ENCODE measurements at places on chromosomes 3 and 15. TPM values are rescaled to one million over a fixed set of nuclear protein-coding genes. Genes with fewer than 3 reads are reported as not detected.

DNA sequence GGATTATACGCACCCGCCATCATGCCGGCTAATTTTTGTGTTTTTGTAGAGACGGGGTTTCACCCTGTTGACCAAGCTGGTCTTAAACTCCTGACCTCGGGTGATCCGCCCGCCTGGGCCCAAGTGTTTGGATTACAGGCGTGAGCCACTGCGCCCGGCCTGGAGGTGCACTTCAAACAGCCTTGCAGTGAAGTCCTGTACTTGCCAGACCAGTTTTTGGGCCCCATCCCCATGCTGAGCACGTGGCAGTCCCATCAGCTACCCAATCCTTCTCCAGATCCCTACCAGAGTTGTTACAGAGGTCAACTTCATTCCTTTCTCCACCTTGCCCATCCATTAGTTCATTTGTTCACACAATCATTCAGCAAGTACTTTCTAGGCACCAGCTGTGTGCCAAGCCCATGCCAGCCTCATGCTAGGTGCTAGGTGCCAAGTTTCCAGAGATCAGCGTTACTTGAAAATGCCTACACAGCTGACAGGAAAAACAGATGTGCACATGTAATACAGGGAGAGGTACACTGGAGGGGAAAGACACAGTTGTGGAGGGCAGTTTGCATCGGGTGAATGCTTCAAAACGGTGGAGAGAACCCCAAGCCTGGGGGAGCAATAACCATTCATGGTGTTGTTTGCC lies 2.2 kb downstream of the DNAH1 start:
- DNase-seq: no peak

GRCh38 chr3:126202680-126203079 lies 22.3 kb upstream of the ALDH1L1 start:
- no peak for DNase-seq

GRCh38 chr3:3074551-3075257 lies 35.5 kb downstream of the IL5RA start:
- DNase-seq: no peak

DNA sequence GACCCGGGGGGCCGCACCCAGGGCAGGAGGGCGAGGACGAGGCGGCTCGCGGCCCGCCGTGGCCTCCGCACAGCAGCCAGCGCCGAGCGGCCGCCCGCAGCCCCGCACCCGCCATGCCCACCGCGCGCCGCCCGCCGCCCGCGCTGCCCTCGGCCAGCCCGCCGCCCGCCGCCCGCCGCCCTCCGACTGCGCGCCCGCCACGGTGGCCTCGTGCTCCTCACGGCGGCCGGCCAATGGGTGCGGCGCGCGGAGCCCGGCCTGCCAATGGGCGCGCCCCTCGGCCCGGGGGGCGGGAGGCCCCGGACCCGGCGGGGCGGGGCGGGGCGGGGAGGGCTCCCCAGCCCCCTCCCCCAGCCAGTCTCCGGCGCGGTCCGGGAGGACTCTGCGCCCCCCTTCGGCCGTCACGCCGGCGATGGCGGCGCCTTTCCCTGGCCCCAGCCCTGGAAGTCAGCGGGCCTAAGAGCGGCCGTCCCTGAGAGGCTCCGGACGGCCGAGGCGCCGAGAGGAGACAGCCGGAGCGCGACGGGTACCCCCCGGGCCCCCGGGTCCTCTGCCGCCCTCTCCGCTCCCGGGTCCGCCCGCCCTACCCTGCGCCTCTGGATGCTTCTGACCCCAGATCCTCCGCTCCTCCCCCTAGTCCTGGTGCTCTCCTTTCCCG lies at the start of gene NT5DC2:
TSS of gene NT5DC2 (minus strand) at position 235 of the 658 bp plus-strand sequence. CDS start at position 115, 120 bp downstream.
- peak; percentile 82 for DNase-seq

- DNase-seq: no peak
Measured at GRCh38 chr3:14423197-14423743, 20.9 kb downstream of the SLC6A6 start.

Gene RAB6B
- 2.6 TPM for total RNA-seq

Data from umbilical cord (tissue), 2 donors.